Fibroblast of villous mesenchyme (primary cell): ENCODE measurements at places on chromosomes 4 and X. TPM values are rescaled to one million over a fixed set of nuclear protein-coding genes. Genes with fewer than 3 reads are reported as not detected.

GRCh38 chr4:8603931-8604330, 11.4 kb downstream of the CPZ start:
- no peak for DNase-seq

- DNase-seq: no peak
Measured at GRCh38 chrX:72079607-72080006, 52.1 kb downstream of the RTL5 start.

DNA sequence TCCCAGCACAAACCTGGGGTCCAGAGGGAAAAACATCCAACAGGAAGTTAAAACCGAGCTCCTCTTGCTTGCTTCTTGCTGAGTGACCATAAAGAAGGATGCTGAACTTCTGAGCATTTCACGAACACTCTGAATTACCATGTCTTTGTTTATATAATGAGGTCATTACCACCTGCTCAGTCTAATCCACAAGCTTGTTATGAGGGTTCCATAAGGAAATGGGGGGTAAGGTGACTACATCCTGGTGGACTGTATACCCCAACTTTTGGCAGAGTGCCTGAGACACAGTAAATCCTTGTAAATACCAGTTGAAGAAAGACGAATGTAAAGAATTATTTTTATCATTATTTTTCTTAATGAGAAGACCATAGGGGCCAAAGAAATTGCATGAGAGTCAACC, 16.8 kb downstream of the CCDC149 start:
- DNase-seq: no peak

DNA sequence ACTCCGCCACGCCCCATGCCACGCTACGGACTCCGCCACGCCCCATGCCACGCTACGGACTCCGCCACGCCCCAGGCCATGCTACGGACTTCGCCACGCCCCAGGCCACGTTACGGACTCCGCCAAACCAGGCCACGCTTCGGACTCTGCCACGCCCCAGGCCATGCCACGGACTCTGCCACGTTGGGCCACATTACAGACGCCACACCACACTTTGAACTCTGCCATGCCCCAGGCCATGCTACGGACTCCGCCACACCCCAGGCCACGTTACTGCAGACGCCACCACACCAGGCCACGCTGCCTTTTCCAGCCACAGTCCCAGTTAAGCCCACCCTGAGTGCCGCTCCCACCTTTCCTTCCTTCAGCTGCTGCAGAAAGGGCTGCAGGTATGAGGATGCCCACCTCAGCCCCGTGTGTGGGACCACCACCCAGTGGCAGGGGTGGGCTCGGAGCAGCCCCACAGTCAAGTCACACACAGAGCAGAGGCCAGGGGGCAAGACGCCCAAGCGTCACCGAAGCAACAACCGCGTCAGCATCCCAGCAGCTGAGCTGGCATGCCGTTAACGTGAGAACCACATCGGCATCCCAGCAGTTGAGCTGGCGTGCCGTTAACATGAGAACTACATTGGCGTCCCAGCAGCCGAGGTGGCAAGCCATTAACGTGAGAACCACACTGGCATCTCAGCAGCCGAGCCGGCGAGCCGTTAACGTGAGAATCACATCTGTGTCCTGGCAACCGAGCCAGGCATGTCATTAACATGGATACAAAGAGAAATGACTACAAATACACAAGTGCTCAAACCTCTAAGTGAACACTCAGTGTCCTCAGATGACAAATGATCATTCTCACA, 26.4 kb downstream of the GAK start:
- no peak for DNase-seq

DNA sequence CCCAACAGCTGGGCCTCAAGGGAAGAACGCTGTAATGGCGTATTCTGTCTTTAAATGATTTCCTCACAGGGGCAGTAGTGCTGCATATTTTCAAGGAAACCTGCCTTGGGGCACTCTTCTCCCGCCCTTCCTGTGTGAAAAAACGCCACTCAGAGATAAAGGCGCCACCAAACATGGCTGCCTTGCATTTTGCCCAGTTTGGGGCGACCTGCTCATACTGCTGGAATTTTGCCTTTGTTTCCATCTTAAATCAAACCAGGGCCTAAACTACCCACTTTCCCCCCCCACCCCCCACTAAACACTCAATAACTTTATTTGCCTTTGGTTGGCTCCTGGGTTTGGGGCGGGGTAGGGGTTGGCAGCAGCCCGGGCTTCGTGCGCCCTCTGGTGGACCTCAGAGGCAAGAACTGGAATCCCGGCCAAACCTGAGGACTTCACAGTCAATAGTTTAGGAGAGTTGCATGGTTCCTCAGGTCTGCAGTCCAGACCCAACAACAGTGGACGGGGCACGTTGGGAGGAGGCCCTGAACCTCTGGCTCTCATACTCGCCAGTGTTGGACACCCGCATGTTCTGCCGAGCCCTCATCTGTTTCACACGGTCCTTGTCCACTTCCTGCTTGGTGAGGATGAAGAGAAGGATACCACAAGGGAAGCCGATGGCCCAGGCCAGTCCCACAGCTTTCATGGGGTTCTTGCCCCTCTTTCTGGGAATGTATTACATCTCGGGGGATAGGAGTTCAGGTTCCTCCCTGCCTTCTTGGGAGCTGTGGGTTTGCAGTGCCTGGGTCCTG, 220.1 kb upstream of the STK26 start:
- peak; percentile 85 for DNase-seq

DNA sequence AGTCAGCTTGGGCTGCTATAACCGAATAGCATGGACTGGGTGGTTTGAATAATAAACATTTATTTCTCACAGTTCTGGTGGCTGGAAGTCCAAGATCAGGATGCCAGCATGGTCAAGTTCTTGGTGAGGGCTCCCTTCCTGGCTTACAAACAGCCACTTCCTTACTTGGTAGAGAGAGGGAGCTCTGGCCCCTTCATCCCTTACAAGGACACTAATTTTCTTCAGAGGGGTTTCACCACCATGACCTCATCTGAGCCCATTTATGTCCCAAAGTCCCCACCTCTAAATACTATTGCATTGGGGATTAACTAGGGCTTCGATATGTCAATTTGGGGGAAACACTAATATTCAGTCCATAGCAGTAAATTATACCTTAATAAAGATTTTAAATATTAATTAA, 61.8 kb downstream of the CLNK start:
- DNase-seq: peak; percentile 12

GRCh38 chr4:104475652-104476051, 19.0 kb downstream of the CXXC4 start:
- DNase-seq: no peak

The F8A3 gene
- 2.3 and 2.6 TPM in 2 replicates for total RNA-seq

The RPL36A gene
- total RNA-seq: 103 and 132 TPM in 2 replicates

The PAGE2B gene
- not detected in 2 replicates for total RNA-seq

The DKK2 gene
- total RNA-seq: under 0.01 and 0.43 TPM in 2 replicates

The MAGEA2B gene
- total RNA-seq: not detected in 2 replicates
